Stimulated activated CD8-positive, alpha-beta memory T cell treated with anti-CD3 and anti-CD28 coated beads, Interleukin-15, amount 100 ng/mL, for 24 hours (primary cell): ENCODE measurements at places on chromosomes 6 and 20.
A peak's percentile ranks its signal among the peaks of the same experiment; 100 is the strongest.

- no peak for DNase-seq
These were observed 539.8 kb downstream of the EPHA7 start for GRCh38 chr6:92879526-92879925.

GRCh38 chr6:160102956-160103824 is 18.4 kb upstream of the SLC22A1 start:
- DNase-seq: no peak

GRCh38 chr6:169208011-169208410 is 45.6 kb downstream of the THBS2 start:
- no peak for DNase-seq

- no peak for DNase-seq
These were observed 332.6 kb upstream of the EPHA7 start for GRCh38 chr6:93751969-93752368.

DNA sequence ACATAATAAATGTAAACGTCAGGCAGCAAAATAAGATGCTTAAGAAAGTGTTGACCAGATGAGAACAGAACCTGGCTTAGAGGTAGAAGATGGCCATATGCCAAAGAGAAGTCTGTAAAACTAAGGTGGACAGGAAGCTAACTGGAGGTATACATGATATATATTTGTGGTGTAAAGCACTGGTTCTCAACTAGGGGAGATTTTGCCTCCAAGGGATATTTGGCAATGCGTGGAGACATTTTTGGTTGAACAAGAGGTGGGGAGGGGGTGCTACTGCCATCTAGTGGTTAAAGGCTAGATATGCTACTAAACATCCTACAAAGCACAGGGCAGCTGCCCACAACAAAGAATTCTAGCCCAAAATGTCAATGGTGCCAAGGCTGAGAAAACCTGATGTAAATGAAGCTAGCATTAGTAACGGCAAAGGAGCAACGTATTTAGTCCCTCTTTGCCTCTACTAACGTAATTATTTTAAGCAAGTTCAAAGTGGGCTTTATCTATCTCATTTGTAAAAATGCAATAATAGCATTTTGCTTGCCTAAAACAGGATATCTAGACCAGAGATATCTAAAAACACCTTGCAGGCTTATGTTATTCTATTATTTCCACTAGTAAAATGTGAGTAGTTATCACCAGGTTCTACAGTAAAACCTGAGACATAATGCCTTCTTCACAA is 182.6 kb downstream of the RNGTT start:
- DNase-seq: no peak

- no peak for DNase-seq
These were observed 54.8 kb downstream of the PLG start for GRCh38 chr6:160756871-160757270.

DNA sequence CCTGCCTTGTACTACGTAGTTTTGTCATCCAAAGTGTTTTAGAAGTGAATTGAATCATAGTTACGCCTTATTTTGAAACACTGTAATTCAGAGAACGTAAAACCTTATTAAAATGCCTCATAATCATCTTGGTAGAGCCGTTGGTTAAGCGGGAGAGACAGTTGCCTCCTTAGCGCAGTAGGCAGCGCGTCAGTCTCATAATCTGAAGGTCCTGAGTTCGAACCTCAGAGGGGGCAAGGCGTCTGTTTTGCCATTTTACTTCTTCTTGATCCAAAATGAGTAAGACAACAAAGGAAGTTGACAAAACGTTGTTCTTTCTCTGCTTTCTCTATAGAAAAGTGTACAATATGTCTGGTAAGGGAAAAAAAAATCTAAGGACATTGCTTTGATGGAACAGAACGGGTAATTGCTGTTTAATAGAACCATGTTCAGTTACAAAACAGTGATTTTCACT is 20.7 kb upstream of the TRIM27 start:
- peak; percentile 45 for DNase-seq

DNA sequence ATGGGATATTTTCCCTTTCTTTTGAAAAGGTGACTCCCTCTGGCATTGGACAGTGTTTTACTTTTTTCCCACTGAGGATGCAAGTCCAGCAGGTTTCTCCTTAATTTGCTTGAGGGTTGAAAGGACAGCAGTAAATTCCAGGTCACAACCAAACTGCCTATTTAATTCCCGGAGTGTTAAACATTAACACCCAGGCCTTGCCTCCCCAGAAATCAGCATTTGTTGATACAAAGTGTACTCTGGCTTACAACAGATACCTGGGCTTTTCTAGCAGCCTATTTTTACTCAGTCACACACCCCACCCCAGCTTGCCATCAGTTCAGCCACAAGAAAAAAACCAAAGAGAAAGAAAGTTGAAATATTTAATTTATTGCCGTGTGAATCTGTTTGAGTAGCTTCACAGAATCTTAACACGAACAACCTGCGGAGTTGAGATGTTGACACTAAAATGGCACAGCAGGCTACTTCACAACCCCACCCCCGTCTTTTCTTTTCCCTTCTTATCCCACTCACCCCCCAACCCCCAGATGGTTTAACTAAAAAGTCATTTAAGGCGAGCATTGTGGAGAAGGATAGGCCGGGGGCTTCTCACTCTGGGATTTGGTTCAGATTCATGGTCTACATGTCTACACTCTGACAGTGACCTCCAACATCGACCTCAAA is 45.7 kb downstream of the MYLIP start:
- DNase-seq: no peak

GRCh38 chr6:35973670-35974222 is 50.7 kb downstream of the SLC26A8 start:
- DNase-seq: no peak

GRCh38 chr6:23456396-23456795 is 669.6 kb upstream of the NRSN1 start:
- DNase-seq: no peak

- no peak for DNase-seq
These were observed 40.1 kb downstream of the DEFB114 start for GRCh38 chr6:49923826-49924225.

- no peak for DNase-seq
These were observed 887 bp upstream of the NSFL1C start for GRCh38 chr20:1467355-1468116.

- no peak for DNase-seq
These were observed 3.0 kb upstream of the FBXO9 start for GRCh38 chr6:53062169-53062539.

DNA sequence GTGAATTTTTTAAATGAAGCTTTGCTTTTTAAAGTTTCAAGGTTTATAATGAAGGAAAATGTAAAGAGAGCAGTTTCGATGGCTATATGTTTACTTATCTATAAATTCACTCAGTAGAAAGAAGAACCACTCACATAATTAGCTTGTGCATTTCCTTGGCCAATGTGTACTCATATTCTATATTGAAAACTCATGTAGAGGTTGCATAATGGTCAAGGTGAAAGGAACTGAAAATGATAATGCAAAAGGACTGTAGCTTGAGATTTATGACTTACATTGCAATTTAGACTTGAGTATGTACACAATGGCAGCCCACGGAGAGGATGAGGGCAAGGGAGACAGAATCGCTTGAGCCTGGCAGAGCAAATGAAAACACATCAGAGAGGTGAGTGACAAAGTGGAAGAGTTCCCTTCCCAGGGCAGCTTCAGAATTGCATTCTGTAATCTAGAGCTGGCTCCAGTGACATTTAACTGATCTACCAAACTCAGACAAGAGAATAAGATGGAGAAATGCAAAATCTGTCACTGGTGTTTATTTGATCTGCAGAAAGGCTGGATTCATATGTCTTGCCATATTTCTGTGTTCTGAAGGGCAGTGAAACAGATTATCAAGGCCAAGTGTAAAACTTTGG is 191.8 kb downstream of the TMEM200A start:
- no peak for DNase-seq

DNA sequence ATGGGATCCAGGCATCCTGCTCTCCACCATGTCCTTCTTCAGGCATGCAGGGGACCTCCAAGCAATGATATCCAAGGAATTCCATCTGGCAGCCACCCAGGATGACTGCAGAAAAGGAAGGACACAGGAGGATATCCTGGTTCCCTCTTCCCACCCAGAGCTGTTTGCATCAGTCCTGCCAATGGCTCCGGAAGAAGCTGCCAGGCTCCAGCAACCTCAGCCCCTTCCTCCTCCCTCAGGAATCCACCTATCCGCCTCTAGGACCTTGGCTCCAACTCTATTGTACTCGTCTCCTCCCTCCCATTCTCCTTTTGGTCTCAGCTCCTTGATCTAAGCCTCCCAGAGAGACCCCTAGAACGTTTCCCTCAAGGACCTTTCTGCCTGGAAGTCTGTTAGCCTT is 733 bp upstream of the PSORS1C2 start:
- DNase-seq: no peak

- no peak for DNase-seq
These were observed 70.1 kb upstream of the TULP4 start for GRCh38 chr6:158242071-158242606.

DNA sequence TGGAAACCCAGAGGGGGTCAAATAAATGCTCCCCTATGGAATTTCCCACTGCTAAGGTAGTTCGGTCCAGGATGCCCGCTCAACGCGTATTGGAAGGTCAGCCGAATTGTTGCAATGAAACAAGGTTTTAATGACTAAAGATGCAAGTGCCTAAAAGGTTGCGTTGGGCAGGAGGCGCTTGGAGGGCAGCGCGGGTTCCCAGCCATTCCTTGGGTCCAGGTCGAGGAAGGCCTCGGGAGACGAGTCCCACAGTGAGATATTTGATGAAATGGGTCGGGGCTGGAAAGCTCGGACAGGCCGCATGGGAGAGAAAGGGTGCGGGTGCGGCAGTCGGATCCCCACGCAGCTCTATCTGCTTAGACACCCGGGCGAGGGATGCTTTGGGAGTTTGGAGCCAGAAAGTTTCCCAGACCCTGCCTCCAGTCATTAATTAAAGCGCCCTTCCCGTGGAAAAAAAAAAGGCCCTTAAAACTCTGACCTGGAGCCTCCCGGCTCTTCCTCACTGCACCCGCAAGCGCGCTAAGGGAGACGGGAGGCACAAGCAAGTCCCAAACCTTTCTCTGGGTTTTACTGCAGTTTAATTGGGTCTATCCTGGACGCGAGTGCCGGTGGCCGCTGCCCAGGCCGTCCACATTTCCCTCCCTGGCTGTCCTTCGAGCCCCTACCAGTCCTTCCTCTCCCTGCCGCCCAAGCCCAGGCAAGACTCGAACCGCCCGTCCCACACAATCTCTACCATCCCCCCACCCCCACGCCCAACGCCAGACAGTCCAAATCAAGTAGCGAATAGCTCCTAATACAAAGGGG is 24.2 kb downstream of the TFAP2A start:
- no peak for DNase-seq

DNA sequence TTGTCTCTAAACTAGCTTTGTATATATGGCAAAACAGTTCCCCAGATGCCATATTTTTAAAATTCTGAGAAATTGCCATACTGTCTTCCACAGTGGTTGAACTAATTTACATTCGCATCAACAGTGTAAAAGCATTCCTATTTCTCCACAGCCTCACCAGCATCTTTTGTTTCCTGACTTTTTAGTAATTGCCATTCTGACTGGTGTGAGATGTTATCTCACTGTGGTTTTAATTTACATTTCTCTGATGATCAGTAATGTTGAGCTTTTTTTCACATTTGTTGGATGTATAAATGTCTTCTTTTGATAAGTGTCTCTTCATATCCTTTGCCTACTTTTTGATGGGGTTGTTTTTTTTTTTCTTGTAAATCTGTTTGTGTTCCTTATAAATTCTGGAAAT is 1222.7 kb upstream of the CITED2 start:
- no peak for DNase-seq

- no peak for DNase-seq
These were observed 239.8 kb upstream of the SULF2 start for GRCh38 chr20:48025051-48025515.

DNA sequence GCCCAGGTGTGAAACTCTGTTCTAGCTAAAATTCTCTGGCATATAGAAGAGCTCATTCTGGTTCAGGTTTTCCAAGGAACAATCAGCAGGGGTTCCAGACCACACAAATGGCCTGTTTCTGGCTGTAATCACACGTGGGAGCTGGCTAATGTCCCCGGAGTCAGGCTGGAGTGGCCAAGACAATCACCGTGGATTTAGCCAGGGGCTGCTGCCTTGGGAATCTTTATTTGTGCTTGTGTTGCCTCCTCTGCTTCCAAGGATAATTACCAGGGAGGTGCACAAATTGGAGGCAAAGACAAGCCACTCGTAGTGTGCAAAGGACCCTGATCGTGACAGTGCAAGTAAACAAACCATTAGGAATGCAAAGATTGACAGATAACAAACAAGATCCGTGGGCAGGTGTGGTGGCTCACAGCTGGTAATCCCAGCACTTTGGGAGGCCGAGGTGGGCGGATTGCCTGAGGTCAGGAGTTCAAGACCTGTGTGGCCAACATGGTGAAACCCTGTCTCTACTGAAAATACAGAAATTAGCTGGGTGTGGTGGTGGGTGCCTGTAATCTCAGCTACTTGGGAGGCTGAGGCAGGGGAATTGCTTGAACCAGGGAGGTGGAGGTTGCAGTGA is 77.3 kb downstream of the KCNB1 start:
- no peak for DNase-seq

GRCh38 chr6:74557236-74557635 is 648.6 kb downstream of the COL12A1 start:
- DNase-seq: no peak

GRCh38 chr6:43271103-43271815 is 26.8 kb upstream of the SLC22A7 start:
- DNase-seq: no peak

DNA sequence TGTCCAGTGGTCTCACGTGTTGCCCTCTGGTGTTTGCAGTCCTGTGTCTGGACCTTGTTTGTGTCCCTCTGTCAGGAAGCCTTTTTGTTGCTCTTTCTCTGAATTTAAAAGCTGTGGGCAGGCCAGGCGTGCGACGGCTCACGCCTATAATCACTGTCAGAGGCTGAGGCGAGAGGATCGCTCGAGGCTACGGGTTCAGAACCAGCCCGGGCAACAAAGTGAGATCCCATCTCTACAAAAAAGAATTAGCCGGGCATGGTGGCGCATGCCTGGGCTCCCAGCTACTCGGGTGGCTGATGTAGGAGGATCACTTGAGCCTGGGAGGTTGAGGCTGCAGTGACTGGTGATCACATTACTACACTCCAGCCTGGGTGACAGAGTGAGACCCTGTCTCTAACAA is 28.5 kb downstream of the OSBPL2 start:
- DNase-seq: no peak

DNA sequence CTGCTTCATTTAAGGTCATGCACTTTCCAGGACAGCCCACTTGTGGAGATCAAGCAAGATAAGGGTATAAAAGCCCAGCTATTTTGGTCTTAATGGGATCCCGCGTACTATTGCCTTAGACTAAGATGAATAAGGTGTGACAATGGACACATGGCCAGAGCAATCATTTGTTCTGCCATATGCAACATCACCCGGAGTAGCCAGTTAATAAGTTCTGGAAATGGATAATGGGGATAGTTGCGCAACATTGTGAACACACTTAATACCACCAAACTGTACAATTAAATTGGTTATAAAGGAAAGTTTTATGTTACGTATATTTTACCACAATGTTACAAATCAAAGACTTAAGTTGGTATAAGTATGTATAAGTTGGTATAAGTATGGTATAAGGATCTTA is 674.5 kb downstream of the HDGFL1 start:
- no peak for DNase-seq

GRCh38 chr6:39925931-39926290 is 8.4 kb downstream of the MOCS1 start:
- no peak for DNase-seq
